ENCODE measurements at places on chromosomes 3 and 15. TPM values are rescaled to one million over a fixed set of nuclear protein-coding genes. Genes with fewer than 3 reads are reported as not detected.

DNA sequence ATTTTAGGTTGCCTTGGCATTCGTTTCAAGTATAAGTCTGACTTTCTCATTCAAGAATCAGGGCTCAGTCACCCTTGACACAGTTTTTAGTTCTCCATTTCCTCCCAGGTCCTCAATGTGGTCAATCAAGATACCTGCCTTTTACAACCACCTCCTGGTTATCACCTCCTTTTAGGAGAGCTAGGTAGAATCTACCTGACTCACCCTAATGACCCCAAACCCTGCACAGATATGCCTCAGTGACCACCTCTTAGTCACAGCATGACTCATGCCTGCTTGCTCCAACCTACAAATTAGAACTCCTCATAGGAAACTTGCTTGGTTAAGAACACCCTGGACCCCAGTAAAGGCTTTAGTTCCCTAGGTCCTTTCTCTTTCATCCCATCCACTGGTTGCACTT is 22.5 kb downstream of the DMXL2 start:
- DNase-seq = no peak

GRCh38 chr3:57889807-57890206 is 118.4 kb upstream of the FLNB start:
- DNase-seq = no peak

GRCh38 chr15:73593304-73594074 is 39.7 kb downstream of the NPTN start:
- DNase-seq = peak; percentile 53

- DNase-seq = no peak
These were observed 132.8 kb upstream of the ADPGK start for GRCh38 chr15:72916378-72916777.

GRCh38 chr15:52326756-52327155 is 31.2 kb upstream of the MYO5C start:
- DNase-seq = no peak

DNA sequence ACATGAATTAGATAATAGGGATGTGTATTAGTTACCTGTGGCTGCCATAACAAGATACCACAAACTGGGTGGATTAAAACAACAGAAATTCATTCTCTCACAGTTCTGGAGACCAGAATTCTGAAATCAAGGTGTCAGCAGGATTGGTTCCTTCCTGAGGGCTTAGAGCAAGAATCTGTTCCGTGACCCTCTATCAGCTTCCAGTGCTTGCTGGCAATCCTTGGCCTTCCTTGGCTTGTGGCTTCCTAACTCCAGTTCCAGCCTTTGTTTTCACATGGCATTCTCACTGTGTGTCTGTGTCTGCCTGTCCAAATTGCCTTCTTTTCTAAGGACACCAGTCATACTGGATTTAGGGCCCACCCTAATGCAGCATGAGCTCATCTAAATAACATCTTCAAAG is 94.4 kb upstream of the NR2E3 start:
- DNase-seq = no peak

DNA sequence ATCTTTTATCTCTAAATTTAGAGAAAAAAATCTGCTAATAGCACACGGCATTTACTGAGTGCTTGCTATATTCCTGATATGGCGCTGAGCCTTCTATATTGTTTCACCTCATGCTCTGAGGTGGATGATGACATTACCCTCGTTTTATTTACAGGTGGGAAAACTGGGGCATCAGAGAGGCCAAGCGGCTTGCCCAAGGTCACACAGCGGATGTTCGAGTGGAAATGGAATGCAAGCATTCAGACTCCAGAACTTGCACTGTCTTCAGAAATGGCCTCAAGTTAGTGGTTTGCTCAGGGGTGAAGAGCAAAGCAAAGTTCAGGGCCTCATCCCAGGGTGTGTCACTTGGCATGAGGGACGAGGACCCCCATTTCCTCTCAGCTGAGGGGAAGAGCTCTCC is 17.3 kb downstream of the EHD4 start:
- DNase-seq = no peak

- no peak for DNase-seq
These were observed 54.7 kb downstream of the LRRC28 start for GRCh38 chr15:99305761-99306505.

DNA sequence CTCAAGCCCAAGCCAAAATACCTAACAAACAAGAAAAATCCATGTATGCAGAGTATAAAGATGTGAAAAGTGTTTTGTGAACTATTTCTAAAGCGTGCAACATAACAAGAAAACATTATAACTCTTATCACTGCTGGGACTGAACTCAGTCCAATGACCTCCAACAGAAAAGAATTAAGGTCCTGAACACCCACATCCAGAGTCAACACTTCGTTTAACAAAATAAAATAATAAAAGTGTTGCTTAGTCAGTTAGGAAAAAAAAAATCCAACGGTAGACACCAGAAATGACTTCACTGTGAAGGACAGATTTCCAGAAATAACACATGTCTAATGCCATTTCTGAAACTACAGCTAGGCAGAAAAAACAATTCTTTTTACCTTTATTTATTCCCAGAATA is 28.0 kb downstream of the MB21D2 start:
- DNase-seq = no peak

GRCh38 chr3:136753326-136753939 is 1.3 kb upstream of the STAG1 start:
- no peak for DNase-seq

Gene POC1A
- 1.7 TPM for total RNA-seq

Gene RLBP1
- total RNA-seq = not detected

Measured in Right ventricle myocardium inferior (tissue), 1 donor.